ENCODE measurements at places on chromosomes 5 and 9.
A peak's percentile ranks its signal among the peaks of the same experiment; 100 is the strongest.

- DNase-seq: no peak
Measured at GRCh38 chr5:116315531-116315930, 230.7 kb downstream of the COMMD10 start.

DNA sequence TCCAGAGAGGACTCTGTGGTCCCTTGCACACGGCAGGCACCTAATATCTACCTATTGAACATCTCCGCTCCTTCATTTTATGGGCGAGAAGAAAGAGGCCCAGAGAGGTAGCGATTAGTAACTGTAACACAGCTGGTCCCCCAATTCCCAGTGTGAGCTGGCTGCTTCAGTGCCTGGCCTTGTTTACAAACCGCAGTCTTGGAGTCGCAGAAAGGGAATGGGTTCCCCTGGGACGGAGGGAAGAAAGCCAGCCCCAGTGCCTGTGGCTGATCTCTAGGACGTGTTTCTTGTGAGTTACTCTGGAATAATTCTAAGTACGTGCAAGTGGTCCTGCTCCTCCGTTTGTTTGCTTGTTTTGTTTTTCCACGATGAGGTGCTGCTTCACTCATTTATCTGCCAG, 52.0 kb downstream of the CFAP77 start:
- DNase-seq: no peak

DNA sequence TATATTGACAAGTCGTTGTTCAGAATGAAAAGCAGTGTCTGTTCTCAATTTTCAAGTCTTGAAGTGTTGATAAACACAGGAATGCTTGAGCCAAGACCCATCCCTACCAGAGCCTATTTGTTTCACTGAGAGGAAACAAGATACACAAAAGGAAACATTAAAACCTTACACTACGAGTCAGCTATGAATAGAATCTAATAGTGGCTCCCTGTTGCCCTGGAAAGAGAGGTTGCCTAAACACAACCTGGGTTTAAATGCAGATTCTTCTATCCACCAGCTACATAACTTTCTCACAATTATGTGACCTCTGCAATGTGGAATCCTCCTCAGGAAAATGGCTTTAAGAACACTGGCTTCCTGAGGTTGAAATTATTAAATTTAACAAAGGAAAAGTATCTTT, 29.1 kb upstream of the BNC2 start:
- no peak for DNase-seq

GRCh38 chr5:106142116-106142515, 1528.6 kb downstream of the EFNA5 start:
- no peak for DNase-seq

DNA sequence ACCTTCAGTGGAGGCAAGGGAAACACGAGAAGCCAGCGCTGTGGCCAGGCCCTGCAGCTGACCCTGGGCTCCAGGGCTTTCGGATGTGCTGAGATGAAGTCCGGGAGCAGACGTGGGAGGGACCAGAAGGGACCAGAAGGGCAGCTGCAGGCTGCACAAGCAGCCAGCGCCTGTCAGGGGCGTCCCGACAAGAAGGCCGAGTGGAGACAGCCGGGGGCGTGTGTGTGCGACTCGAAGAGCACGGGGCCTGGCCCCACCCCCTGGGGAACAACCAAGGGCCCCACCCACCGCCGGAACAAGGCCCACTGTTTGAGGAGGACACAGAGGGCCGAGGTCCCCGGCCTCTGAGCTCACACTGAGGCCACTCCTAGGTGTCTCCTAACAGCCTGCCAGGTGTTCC, 31.4 kb downstream of the SLC12A7 start:
- DNase-seq: no peak

DNA sequence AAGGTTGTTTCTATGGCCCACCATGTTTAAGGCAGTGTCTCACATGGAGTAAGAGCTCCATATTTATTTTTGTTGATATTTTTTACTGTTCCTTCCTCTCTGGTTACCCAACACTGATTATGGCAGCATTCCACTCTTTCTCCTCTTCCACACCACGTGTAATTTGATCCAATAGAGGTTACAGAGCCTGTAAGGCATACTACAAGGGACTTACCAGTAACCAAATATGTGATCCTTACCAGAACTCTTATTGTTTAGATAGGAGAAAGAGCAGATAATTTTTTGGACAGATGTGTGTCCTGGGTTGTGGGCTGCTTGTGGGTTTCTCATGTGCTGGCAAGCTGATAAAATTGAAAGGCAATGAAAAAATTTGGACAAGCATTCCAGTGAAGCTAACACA, 261.3 kb downstream of the TMEM167A start:
- DNase-seq: no peak

GRCh38 chr9:87699835-87700234, 26.1 kb upstream of the CTSL start:
- no peak for DNase-seq

GRCh38 chr9:13358128-13358527, 78.6 kb upstream of the MPDZ start:
- DNase-seq: peak; percentile 51

DNA sequence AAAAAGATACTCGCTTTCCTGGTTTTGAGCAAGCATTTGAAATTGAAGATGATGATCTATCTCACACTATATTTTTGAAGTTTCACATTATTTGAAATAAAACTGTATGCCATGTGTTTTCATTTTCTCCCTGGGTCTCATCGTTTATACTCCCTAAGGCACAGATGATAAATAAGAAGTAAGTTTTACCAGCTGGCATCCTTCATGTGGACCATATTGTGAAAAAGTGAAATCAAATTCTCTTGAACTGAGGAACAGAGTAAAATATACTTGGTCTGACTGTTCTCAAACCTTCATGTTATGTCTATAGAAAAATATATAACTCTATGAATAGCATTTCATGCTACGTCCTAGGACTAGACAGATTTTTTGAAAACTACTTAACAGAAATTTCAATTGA, 1600.9 kb upstream of the C9orf72 start:
- no peak for DNase-seq

DNA sequence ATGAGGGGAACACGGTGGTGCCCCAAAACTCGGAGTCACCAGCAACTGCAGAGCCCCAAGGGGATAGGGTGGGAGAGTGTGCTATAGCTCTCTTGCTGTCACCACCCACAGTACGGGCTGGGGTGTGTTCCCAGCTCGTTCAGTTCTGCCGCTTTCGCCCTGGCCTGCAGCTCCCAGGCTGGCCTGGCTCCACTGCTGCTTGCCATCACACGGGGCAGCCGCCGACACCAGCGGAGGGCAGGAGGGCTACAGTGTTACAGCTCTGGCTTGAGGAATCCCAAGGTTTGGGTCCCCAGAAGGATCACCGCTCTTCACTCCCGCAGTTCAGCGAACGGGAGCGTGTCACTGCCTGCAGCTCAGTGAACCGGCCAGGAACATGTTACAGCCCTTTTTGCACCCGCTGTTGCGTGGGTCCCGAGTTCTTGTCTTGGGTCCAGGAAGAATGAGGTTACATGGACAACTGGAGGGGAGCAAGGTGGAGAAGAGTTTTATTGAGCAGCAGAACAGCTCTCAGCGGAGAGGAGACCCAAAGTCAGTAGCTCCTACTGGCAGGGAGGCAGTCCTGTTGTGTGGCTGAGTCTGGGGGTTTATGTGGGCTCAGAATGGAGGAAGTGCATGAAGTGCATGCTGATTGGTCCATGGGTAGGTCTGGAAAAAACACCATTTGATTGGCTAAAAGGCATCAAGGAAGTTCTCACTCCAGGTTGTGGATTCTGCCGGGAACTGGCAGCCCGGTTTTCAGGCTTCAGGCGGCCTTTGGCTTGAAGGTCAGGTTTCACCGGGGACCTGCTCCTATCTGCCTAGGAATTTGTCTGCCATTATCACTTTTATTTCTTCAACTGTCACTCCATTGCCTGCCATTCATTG, 113.4 kb downstream of the EHMT1 start:
- DNase-seq: no peak

GRCh38 chr9:89446961-89447310, 51.0 kb downstream of the SEMA4D start:
- no peak for DNase-seq

GRCh38 chr5:132753135-132753987, 6.1 kb downstream of the CCNI2 start:
- no peak for DNase-seq

DNA sequence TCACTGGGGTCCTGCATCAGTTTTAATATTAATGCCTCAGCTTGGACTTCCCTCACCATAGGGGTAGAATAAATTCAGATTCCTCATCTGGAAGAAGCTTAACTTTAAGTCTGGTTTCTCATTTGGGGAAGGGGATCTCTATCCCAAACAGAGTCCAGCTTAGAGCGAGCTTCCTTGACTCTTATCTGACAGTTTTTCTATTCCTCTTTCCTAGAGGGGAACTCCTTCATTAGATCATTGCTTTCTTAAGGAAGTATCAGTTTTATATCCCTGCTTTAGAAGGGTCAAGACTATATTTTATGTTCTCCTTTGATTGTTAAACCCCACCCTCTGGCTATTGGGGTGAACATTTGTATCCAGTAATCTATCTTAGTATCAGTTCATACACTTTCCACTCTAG, 24.2 kb upstream of the CDC42SE2 start:
- no peak for DNase-seq

DNA sequence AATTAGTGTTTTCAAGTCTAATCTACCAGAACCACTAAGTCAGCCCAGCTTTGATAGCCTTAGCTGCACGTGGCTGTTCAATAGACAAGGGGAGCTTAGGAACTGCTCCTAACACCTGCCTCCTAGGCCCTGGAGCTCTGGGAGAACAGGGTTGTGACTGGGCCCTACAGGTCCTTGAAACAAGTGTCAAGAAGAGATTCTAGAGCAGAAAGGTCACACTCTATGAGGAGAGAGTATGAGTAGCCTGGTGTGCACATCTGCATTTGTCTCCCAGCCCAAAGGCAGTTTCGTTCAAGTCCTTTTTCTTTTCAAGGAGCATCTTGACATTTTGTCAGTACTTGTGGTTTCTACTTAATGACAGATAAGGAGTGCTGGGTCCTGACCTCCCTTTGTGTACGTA, 206.1 kb downstream of the PRELID2 start:
- no peak for DNase-seq

Measured in AG09309 (cell line).